ENCODE measurements at places on chromosomes 2 and 18.

GRCh38 chr2:218389333-218390150 is 7.5 kb downstream of the SLC11A1 start:
- DNase-seq: no peak

DNA sequence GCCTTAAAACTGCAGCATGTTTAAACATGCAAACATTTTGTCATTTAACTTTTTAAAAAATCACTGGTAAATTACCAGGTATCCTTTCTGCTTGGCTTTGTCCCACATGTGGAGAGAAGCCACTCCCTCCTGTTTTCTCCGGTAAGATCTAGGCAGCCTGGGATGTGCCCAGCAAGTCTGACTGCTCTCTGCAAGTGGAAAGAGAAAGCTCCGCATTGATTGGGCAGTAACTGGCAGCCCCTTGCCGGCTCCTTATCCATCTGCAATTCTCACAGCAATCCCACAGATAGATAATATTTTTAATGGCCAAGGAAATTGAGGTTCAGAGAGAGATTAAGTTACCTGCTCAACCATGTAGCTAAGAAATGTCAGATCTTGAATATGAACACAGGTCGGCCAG is 136.1 kb downstream of the TMEM200C start:
- no peak for DNase-seq

DNA sequence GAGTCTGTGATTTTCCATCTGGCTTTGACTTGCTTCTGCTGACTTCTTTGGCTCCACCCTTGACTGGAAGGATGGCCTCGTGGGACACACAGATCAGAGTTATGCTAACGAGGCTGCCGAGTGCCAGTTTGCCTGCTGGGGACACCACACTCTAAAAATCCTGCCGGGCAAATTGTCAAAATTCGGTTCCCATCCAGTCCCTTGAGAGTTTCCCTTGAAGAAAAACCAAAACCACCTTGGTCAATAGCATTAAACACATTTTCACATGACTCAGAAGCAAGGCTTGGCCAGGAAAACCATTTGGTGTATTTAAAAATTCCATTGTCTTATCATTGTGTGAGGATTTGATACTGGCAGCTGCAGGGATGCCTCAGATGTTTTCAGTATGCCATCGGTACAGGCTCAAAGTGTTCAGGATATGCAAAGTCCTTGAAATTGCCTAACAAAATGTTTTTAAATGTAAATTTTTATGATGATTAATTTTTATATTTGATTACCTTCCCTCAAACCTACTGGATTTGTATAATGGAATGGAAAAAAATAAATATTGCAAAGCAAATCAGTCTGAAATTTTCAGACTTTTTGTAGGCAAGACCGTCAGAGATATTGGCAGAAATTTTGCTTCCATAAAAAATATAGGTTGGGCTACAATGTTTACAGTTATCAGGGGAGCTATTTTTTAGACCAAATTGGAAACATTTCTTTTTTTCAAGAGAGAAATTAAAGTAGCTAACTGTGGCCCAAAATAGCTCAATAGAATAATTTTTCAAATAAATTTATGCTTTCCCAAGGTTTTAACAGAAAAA is 41.6 kb downstream of the KCNE4 start:
- DNase-seq: no peak

DNA sequence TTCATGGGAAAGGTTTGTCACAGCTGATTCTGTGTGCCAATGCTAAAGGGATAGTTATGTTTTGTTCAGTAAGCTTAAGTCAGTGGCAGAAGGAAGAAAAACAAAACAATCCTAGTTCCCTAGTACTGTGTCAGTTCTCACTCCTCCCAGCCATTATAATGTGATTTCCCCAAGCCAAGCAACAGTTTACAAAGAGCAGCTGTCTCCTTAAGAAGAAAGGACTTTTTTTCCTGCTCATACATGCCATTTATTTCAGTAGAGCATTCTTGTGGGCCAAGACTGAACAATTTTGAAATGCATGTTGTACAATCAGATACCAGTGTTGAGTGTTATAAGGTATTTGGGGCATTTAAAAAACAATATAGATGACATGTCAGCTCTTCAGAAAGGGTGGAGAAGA is 52.1 kb downstream of the NEMP2 start:
- DNase-seq: no peak

Data from CD4-positive, CD25-positive, alpha-beta regulatory T cell (primary cell).